Smooth muscle cell of the pulmonary artery (primary cell): ENCODE measurements at places on chromosomes 12 and 14. TPM values are rescaled to one million over a fixed set of nuclear protein-coding genes. Genes with fewer than 3 reads are reported as not detected.

The WNT1 gene
- not detected in 2 replicates for total RNA-seq

The SYCP3 gene
- 0.07 and 0.33 TPM in 2 replicates for total RNA-seq

The RTL1 gene
- not detected in 2 replicates for total RNA-seq

The C1QL4 gene
- 0.07 TPM in 2 replicates for total RNA-seq

The TXNDC16 gene
- total RNA-seq, result 3.9 and 4.9 TPM in 2 replicates

The GLIPR1L1 gene
- not detected in 2 replicates for total RNA-seq

The PPFIA2 gene
- total RNA-seq, result 2.6 and 4.6 TPM in 2 replicates

The HCAR1 gene
- total RNA-seq, result 0.17 and 0.85 TPM in 2 replicates

The BCL2L14 gene
- not detected in 2 replicates for total RNA-seq

The SRRM4 gene
- total RNA-seq, result not detected in 2 replicates

The COCH gene
- 0.46 TPM in 1 of 2 replicates, not detected in the other for total RNA-seq

The CNOT2 gene
- 105 and 140 TPM in 2 replicates for total RNA-seq

The IGF1 gene
- 0.39 TPM in 1 of 2 replicates, not detected in the other for total RNA-seq

The PAWR gene
- 48.0 and 145 TPM in 2 replicates for total RNA-seq

The GLS2 gene
- 0.13 and 0.20 TPM in 2 replicates for total RNA-seq

The LRFN5 gene
- total RNA-seq, result 0.59 and 11.3 TPM in 2 replicates

The HIF1A gene
- 421 and 464 TPM in 2 replicates for total RNA-seq

The CD163L1 gene
- total RNA-seq, result 0.43 and 2.6 TPM in 2 replicates

The IRAK3 gene
- total RNA-seq, result 7.9 and 9.0 TPM in 2 replicates

The LRRC74A gene
- not detected in 2 replicates for total RNA-seq
